ENCODE measurements at places on chromosomes 2 and 18.
A peak's percentile ranks its signal among the peaks of the same experiment; 100 is the strongest.

DNA sequence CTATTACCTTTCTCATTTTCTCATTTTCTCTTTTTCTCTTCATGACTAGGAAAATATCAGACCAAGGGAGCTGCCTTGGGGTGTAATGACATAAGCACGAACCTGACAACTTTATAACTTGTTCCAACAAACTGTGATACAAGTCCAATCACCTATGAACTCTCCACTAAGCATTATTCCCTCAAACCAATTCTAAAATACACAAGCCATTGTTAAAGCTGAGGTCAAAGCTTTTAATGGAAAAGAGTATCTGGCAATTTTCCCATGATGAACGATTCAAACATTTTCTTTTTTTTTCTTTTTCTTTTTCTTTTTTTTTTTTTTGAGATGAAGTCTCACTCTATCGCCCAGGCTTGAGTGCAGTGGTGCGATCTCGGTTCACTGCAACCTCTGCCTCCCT lies 48.4 kb upstream of the NARS1 start:
- no peak for DNase-seq

- DNase-seq: no peak
Observed at GRCh38 chr2:40268566-40268965, 183.3 kb downstream of the SLC8A1 start.

- no peak for DNase-seq
Observed at GRCh38 chr18:75247611-75248421, 37.2 kb downstream of the TSHZ1 start.

DNA sequence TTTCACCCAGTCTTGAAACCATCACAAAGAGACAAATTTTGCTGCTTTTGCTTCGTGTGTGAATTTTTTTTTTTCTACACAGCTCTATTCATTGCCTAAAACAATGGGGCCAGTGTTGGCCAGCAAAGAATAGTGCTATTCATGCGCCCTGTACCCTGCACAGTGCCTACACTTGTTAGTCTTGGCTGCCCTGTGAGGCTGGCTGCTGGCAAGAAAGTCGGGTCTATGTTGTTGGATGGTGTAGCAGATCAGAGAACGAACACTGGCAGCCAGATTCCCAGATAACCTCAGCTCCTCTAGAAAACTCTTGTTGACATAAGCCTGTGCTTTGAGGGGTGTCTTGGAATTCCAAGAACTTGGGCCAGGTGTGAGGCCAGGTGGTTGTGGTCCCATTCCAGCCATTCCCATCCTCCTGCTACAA lies 455.7 kb upstream of the TCF4 start:
- DNase-seq: no peak

DNA sequence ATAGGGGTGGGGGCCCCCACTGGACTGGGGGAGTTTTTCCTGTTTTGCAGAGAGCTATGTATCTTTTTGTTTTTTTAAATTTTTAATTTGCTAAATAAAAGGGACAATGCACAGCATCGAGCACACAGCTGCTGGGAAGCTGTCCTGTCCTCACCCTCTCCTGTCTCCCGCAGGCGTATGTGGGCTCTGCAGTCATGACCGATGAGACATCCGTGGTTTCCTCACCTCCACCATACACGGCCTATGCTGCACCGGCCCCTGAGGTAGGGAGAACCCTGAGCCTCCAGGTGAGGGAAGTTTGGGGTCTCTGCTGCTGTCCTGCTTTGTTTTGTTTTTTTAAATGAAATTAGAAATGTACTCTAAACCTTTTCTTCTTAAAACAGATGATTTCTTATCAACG lies 27.6 kb downstream of the PLEKHB2 start:
- no peak for DNase-seq

- no peak for DNase-seq
Observed at GRCh38 chr2:233929352-233930022, 12.3 kb downstream of the TRPM8 start.

DNA sequence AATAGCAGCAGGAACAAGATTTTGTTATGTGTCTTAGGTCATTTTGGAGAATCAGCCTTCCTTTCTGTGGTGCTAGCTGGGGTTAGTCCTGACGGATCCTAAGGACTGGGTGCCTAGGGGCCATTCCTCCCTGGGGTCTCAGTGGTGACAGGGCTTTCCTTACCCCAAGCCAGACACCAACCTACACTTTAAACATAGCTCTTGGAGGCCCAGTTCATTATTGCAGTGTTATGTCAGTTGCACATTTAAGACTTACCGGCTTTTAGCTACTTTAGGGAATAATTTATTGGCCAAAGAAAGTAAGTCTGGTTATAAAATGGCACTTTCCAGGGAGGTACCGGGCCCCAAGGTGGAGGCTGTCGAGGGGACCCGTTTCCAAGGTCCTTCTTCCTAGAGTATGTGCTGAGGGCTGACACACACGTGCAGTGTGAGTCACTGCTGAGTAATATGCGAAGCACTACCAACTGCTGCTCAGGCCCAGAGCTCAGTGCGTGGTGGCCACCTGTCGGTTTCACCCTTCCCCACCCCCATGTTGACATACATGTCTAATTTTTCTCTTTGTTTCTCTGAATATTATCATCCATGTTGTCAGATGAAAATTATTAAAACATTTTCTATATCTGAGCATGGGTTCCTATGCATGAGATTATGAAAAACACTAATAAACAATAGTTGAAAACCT lies 37.0 kb upstream of the GRHL1 start:
- peak; percentile 19 for DNase-seq

GRCh38 chr2:97924194-97924593 lies 71.6 kb downstream of the TMEM131 start:
- DNase-seq: no peak

Data from activated T-helper 1 cell treated with anti-CD3 and anti-CD28 coated beads, Interleukin-2, amount 50 U/mL, for 16 hours (primary cell).